Right cardiac atrium (tissue), 5 donors: ENCODE measurements at places on chromosomes 11 and 22. TPM values are rescaled to one million over a fixed set of nuclear protein-coding genes. Genes with fewer than 3 reads are reported as not detected.

The OR2AG1 gene
- not detected for polyA plus RNA-seq

The OR8G1 gene
- not detected for polyA plus RNA-seq

- DNase-seq = no peak
Observed at GRCh38 chr22:49322861-49323622, 504.6 kb downstream of the BRD1 start.

DNA sequence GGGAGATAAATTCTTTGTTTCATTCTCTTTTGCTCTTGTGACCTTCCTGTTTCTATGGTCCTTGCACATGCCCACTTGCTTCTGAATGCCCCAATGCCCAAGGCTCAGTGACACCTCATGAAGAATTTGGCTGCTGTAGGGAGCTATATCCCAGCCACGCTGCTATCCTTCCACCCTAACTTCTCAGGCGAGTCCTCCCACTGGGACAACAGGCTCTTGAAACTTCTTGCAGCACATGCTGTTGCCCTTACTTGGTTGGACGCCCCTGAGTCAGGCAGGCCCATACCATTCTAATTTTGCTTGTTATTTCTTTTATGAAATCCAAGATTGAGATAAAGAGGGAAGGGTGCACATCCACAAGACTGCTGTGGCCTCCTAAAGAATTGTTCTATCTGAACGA is 57.6 kb upstream of the BLID start:
- DNase-seq = no peak

DNA sequence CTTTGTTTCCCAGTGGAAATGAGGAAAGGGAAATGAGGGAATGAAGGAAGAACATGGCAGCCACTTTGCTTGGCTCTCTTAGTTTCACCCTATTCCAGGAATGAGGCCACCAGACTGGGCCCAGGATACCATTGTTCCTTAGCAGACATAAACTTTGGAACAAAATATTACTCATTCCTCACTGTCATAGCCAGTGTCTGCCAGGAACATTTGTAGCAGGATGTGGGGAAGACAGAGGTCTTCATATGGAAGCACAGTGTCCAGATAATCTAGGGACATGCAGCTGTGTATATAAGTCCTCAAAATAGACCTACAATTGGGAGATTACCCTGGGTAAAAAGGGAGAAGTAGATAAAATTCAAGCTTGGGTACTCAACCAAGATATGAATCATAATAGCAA is 15.2 kb upstream of the FUT4 start:
- DNase-seq = no peak

DNA sequence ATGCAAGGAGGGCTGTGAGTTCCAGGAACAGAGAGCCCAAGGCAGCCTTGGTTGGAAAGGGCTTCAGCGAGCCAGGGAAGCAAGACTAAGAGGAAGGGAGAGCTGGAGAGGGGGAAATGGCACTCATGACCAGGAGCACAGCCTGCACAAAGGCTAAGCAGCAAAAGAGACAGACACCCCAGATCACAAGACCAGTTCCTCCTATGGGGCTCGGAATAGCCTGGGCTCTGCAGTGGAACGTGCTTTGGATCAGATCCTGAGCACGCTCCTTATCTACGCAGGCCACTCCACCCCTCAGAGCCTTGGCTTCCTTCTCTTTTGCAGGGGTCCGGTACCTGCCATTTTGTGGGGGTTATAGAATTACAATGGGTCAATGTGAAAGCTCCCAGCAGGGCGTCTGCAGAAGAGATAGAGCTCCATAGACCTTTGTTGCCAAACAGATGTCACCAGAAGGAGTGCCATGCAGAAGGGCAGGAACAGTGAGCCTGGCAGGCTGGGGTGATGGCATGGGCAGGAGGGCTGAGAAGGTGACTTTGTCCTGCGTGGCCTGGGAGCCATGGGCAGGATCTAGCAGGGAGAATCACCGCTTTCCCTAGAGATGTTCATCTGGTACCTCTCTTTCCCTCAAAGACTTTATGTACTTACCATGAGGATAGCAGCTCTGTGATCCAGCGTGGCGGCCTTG is 33.8 kb downstream of the ZC3H7B start:
- DNase-seq = no peak

The PCNX3 gene
- polyA plus RNA-seq = 10.2 TPM

DNA sequence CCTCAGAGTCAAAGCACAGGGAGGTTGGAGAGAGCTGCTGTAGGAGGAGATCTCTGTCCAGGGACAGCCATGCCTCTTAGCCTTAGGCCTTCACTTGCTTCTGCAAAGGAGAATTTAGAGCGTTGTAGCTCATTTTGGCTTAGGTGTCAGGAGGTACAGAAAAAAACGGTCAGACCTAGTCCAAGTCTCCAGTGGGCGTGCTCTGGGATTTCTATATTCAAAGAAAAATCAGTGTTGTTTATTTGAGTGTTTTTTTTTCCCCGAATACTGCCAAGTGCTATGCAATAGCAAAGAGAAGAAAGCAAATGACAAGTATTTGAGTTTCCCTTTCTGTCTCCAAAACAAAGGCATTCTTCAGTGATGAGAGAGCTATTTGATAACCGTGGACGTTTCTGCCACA is 22.7 kb upstream of the OPCML start:
- no peak for DNase-seq

DNA sequence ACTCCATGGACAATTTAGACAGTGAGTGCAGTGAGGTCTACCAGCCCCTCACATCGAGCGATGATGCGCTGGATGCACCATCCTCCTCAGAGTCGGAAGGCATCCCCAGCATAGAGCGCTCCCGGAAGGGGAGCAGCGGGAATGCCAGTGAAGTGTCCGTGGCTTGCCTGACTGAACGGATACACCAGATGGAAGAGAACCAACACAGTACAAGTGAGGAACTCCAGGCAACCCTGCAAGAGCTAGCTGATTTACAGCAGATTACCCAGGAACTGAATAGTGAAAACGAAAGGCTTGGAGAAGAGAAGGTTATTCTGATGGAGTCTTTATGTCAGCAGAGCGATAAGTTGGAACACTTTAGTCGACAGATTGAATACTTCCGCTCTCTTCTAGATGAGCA is 51.4 kb downstream of the SPECC1L start:
- DNase-seq = no peak

GRCh38 chr22:23529166-23530103 is 50.7 kb downstream of the IGLL1 start:
- DNase-seq = no peak

GRCh38 chr11:116445108-116446047 is 327.4 kb downstream of the BUD13 start:
- no peak for DNase-seq

The IL10RA gene
- 3.1 TPM for polyA plus RNA-seq

DNA sequence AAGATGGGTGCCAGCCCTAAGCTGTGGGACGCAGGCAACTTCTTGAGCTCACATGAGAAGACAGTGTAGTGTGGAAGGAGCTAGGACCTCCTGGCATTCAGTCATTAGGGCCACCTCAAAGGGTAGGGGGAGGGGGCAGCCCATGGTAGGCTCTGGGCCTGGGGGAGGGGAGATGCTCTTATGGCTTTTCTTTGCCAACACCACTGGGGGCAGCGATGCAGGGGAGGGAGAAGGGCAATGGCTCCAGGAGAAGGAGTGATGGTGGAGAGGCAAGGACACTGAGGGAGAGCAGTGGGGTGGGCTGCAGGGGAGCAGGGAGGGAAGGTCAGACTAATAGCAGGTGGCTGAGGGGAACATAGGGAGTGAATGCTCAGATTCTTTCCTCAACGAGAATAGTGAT is 63.3 kb upstream of the SUSD2 start:
- DNase-seq = no peak

- DNase-seq = no peak
Observed at GRCh38 chr22:44464000-44464399, 34.0 kb downstream of the RTL6 start.

The MYOD1 gene
- not detected for polyA plus RNA-seq

DNA sequence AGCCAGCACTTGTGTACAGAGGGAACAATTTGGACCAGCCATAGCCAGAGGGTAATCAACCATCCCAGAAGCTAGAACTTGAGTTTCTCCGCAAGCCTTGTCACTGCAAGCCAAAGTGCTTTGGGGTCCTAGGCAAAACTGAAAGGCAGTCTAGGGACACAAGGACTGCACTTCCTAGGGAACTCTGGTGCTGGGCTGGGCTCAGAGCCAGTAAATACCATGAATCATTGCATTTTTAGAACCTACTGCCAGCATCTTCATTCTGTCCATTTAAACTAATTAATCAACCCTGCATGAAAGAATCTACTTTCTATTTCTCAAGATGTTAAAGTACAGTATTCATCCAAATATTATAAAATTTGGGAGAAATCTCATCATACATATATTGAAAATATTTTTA is 20.0 kb downstream of the PATE3 start:
- DNase-seq = no peak

- DNase-seq = no peak
Observed at GRCh38 chr11:12841946-12842630, 167.0 kb upstream of the RASSF10 start.

GRCh38 chr11:119447664-119448242 is 24.8 kb upstream of the THY1 start:
- DNase-seq = no peak

DNA sequence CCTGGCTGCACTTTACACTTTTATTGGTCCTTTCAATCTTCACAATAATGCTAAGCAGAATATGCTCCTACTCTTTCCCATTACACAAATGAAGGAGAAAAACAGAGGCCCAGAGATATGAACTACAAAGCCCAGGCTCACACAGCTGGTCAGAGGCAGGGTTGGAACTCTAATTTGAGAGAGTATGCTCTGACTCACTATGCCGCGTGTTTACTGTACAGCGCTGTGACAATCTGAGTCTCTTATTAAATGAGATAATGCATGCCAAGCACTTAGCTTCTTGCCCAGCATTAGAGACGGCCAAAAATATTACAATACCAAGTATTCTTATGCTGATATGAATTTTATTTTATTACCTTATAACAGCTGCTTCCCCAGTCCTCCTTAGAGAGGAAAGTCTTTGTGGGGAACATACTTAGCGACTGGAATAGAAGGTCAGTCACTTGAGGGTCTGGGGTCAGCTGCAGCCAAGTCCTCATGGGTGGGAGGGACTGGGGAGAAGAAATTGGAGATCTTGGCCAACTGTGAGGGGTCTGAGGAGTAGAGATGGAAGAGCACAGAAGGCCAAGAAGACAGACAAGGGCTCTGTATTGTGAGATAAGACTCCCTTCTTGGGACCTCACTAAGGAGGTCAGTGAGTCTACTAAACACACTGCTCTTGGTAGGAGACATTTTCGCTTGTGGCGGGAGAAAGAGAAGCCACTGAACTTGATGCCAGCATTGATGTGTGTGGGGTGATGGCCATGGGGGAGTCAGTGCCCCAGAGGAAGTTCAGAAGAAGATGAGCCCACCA is 150.8 kb upstream of the TIMP3 start:
- DNase-seq = no peak

- DNase-seq = no peak
Observed at GRCh38 chr11:36365907-36366306, 69.8 kb downstream of the PRR5L start.

The WBP2NL gene
- 0.20 TPM for polyA plus RNA-seq

GRCh38 chr11:102883141-102883540 is 8.4 kb upstream of the MMP12 start:
- DNase-seq = no peak

The SAA4 gene
- not detected for polyA plus RNA-seq

The DDIAS gene
- polyA plus RNA-seq = 0.20 TPM

- no peak for DNase-seq
Observed at GRCh38 chr11:10323793-10324170, 18.9 kb downstream of the ADM start.

The RIMBP3C gene
- polyA plus RNA-seq = 0.02 TPM

GRCh38 chr22:32127904-32128303 is 31.2 kb downstream of the C22orf42 start:
- DNase-seq = no peak

- DNase-seq = no peak
Observed at GRCh38 chr22:49710746-49711145, 116.9 kb downstream of the BRD1 start.

The SLC17A6 gene
- polyA plus RNA-seq = not detected

DNA sequence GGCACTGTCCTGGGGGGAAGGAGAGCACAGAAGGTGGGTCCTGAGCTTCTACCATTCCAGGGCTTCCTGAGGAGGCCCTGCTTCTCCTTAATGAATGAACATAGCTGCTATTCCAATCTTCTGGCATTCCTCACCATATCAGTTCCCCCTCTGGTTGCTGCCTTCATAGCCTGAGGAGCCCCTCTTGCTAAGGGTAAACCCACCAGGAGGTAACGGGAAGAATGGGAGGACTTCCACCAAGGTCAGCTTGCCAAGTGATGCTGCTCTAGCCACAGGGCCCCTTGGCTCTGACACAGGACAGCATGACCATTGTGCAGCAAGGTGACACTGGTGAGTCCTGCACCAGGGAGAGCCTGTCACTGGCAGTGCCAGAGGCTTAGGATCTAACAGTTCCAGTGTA is 1022.5 kb downstream of the TBC1D22A start:
- DNase-seq = no peak

DNA sequence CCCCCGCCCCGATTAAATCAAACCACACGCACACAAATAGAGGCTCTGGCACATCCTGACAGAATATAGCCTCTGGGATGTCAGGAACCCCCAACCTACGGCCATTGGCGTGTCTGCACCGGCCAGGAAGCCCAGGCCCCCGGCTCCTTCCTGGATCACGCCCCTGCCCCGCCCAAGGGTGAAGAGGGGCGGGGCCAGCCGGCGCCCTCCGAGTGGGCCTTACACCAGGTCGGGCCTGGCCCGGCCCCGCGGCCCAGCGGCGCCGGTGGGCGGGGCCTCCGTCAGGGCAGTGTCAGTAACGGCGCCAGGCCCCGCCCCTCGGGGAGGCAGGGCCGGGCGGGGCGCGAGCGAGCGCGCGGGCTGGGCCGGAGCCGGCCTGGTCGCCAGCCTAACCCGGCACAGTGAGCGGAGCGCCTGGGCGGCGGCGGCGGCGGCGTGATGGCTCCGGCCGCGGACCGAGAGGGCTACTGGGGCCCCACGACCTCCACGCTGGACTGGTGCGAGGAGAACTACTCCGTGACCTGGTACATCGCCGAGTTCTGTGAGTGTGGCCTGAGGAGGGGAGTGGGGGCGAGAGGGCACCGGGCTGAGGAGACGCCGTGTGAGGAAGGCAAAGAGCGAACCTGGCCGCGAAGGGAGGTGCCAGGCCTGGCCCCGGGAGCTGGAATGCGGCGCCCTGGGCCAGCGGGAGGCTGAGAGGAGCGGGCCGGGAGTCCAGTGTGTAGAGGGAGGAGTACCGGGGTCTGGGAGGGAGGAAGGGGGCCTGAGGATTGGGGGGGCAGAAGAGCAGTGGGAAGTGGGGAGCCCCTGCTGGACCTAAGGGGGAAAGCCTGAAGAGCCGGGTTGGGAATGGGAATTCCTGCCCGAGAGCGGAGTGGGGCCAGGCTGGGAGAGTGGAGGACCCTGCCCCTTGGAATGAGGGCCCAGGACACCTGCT is at the start of gene ACER3:
Gene ACER3, plus strand, starts transcription at position 380 of the 937 bp plus-strand sequence. Its CDS starts 59 bp downstream, at position 439.
- DNase-seq = peak; percentile 93

GRCh38 chr22:17121233-17122195 is at the start of gene TMEM121B:
TMEM121B (minus strand) TSS chr22:17121360; CDS start chr22:17121127, 233 bp downstream.
- peak; percentile 88 for DNase-seq

The CARD10 gene
- polyA plus RNA-seq = 8.3 TPM
